Activated CD4-positive, alpha-beta T cell treated with anti-CD3 and anti-CD28 coated beads for 24 hours (primary cell): ENCODE measurements at places on chromosomes 11 and 22.

DNA sequence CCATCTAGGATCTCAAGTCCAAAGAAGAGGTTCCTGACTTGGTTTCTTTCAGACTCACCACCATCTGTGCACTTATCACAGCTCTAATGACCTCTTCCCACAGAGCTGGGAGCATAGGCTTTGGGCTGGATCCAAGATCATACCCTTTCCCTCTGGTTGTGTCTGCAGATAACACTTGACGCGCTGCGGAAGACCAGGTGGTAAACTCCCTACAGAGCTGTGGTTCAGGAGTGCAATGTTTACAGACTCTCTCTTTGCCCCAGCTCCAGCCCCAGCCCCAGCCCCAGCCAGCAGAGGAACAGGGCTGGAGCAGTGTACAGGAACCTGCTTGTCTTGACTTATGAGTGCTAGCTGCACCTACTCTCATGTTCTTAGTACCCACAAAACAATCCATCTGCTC, 274.4 kb upstream of the SYN3 start:
- DNase-seq: no peak

DNA sequence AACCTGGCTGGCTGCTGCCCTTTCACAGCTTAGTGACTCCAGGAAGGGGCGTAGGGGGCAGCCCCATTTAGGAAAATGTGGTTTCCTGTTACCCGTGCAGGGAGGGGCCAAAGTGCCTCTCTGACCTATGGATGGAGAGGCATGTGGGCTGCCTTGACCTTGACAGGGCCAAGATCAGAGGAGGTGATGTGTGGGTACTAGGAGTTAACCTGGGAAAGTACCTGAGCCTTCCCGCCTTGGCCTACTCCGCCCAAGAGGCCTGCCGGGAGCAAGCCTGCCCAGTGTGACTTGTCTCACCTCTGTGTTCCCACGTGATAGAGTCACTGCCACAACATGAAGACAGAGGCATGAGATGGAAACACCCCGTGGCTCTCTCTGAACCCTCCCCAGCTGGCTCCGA, 33.4 kb downstream of the GRAMD4 start:
- no peak for DNase-seq

- no peak for DNase-seq
These were observed 13.4 kb downstream of the LGR4 start for GRCh38 chr11:27459191-27459590.

DNA sequence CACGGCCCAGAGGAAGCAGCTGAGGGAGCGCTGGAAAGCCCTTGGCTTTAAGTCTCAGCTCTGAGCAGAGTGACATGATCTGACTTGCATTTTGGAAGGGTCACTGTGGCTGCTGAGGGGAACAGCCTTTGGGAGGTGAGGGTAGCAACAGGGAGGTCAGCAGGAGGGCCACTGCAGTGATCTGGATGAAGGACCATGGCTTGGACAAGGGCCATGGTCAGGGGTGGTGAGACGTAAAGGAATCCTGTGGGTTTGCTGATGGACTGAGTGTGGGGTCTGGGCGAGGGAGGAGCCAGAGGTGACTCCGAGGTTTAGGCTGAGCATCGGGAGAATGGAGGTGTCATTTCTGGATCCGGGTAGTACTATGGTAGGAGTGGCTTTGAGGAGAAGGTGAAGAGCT, 33.3 kb downstream of the SGSM3 start:
- no peak for DNase-seq

DNA sequence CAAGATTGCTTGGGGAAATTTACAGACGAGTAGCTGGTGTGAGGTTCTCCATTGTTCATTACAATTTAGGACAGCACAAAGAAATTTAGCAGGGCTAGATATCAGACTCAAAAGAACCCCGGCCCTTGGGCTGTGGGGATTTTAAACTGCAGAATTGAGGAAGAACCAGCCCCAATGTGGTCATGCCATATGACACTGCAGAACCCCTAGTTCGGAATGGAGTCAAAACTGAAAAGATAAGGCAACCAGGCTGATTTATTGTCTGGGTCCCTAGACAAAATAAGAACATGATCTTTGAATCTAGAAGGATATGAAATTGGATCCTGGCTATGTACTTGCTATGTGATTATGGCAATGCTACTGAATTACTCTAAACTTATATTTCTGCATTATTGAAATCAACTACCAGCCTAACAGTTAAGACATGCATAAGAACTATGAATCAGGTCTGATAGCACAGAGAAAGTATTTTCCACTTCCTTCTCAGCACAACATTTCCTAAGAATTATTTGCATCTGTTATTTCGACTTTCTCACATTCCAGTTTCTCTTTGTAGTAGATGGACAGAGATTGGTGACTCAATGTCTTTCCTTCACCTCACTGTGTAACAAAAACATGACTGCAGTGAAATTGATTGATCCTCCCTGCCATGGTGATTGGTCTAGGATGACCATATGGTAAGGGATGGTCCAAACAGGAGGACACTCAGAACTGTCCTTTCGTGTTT, 13.2 kb downstream of the MMP3 start:
- DNase-seq: no peak

DNA sequence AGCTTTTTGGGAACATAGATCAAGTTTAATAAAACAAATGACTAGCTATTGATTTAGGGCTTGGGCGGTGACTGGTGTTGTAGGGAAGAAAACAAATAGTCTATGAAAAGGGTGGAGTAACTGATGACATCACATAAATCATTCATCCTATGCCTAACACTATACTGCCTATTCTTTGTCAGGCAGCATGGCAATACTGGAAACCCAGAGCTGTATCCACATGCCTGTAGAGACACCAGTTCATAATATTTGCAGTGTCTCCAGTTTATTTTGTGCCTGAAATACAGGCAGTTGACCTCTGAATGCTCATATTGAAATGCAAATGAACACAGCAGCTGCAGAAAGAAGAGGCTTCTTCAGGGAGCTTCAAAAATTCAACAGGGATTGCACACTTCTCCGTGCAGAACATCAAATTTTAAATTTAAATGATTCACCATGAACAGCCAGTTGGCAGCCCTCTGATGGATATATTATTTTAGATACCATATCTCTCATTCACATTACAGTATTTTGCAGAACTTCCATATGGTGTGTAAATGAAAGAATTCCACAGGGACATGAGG, 283.1 kb upstream of the CTSC start:
- no peak for DNase-seq

DNA sequence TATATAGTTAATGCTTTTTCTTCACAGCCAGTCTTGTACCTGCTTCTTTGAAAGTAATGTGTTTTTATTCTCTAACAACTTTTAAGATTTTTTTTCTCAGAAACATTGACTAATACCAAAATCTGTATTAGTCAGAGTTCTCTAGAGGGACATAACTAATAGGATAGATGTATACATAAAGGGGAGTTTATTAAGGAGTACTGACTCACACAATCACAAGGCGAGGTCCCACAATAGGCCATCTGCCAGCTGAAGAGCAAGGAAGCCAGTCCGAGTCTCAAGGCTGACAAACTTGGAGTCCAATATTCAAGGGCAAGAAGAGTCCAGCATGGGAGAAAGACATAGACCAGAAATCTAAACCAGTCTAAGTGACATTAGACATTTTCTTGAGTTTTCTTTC, 140.0 kb downstream of the RAB38 start:
- no peak for DNase-seq

DNA sequence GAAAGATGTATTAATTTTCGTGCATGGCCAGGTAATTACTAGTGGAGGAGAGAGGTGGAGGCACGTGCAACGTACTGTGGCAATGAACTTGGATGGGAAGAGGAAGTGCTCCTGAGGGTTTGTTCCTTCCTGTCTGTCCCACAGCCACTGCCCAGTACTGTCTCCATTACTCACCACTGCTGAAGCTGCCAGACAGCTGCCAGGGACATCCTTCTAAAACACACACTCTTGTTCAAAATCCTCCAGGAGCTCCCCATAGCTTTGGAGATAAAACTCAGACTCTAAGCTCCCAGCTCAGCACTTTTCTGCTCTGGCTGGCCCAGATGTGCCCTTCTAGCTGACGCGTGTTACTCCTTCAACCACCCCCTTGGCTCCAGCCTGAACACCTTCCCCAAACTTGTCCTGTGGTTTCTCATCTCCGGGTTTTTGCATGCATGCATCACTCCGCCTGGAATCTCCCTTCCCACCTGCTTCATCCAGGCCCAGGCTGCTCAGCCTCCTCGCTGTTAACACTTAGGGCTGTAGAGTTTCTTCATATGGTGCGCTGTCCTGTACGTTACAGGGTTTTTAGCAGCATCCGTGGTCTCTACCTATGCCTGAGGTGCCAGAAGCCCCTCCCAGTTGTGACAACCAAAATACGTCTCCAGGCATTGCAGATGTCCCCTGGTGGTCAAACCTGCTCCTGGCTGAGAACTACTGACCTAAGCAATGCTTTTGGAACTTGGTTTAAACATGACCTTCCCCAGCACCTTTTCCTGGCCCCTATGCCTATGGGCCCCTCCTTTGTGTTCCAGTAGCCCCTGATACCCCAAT, 69.5 kb downstream of the C11orf91 start:
- DNase-seq: no peak

DNA sequence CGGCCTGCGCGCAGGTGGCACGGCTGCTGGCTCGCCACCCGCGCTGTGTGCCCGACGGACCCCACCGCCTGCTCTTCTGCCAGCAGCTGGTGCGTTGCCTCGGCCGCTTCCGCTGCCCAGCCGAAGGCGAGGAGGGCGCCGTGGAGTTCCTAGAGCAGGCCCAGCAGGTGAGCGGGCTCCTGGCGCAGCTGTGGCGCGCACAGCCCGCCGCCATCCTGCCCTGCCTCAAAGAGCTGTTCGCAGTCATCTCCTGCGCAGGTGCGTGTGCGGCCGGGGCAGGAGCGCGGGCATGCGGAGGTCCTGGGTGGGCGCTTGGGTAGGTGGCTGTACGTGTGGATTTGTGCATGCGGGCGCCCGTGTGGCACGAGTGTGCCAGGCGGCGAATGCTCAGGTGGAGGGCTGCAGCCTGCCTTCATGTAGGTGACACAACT, 8.0 kb downstream of the USP35 start:
- no peak for DNase-seq

GRCh38 chr22:48535868-48536540, 1291.7 kb downstream of the BRD1 start:
- no peak for DNase-seq

- no peak for DNase-seq
These were observed 75.9 kb upstream of the LMO1 start for GRCh38 chr11:8339592-8340022.

GRCh38 chr11:118434553-118435289, 1.6 kb upstream of the KMT2A start:
- DNase-seq: no peak

- DNase-seq: no peak
These were observed 34.0 kb downstream of the RAB6A start for GRCh38 chr11:73726825-73727224.

DNA sequence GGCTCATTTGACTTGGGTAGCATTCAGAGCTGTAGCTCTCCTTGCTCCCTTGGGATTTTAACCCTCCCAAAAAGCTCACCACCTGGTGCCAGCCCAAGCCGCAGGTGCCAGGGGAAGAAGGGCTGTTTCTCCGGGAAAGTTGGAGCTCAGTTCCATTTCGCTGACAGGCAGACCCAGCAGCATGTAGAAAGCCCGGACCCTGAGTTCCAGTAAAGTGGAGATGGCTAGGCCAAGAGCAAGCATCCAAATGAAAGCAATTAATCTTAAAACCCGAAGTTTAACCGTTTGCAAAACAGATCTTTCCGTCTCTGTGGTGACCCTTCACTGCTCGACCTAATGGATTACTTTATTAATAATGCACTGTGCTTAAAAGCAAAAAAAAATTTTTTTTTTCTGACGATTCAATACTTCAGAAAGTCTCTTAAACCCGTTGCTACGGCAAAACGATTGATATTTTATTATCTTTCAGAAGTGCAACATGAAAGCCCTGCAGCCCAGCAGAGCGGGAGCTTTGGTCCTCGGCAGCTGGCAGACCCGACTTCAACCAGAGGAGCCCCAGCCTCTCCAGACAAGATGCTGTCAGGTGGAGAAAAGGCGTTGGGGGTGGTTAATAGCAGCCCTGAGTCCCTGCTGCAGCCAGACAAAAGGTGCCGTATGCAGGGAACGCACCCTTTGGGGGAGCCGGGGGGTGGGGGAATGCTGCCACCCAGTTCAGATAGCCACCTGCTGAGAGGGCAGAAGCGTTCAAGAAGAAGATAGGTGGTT, 3.3 kb downstream of the LMO1 start:
- DNase-seq: no peak

DNA sequence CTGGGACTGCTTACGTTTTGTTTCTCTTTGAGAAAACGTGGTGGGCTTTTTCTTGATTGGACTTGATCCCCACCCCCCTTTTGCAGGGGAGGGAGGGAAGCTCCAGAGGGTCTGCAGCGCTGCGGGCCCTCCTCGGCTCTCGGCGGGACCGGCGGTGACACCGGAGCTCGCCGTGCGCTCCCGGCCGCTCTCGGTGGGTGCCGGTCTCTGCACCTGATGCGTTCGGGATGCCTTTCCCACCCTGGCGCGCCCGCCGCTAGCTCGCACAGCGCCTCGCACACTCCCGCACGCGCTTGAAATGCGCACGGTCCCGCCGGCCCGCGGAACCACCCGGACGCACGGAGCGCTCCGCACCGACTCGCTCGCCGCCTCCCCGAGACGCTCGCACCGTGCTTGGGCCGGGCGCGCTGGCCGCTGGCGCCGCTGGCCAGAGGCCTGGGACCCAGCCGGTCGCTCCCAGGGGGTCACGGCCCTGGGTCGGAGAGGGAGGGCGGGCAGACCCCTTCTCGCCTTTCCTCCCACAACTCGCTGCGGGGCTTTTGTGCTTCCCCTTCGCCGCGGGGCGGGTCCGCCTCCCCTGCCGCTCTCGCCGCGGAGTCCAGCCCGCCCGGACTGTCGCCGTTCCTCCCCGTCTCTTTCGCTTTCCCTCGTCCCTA, 1.0 kb downstream of the ZBTB16 start:
- DNase-seq: no peak

GRCh38 chr11:123211149-123211852, 16.3 kb upstream of the CLMP start:
- DNase-seq: no peak

DNA sequence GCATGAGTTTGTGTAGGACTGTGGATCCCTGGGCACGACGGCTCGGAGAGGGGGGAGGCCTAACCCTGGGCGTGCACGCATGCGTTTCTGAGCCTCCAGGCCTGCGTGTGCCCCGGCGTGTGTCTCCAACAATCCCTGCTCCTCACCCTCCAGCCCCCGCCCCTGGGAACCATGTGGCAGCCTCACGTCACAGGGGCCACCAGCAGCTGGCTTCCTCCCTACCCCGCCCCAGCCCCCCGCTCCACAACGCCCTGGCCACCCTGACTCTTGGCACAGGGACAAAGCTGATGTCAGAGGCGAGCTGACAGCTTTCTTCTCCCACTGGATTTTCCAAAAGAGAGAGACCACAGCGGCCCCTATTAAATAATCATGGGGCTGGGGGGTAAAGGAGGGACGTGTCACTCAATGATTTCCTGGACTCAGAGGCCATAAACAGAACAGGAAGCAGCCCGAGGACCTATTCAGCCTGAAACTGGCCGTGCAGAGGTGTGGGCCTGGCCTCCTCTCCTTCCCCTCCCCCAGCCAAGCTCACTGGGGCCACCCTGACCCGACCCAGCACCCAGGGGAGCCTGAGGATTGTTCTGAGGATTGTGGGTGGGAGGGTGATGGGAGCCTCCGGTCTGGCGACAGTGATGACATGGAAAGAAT, 6.8 kb upstream of the LIF start:
- DNase-seq: no peak

GRCh38 chr22:46040471-46041465, 63.8 kb upstream of the WNT7B start:
- DNase-seq: no peak

GRCh38 chr11:7246179-7246578, 5.5 kb upstream of the SYT9 start:
- DNase-seq: no peak
